ENCODE measurements at places on chromosomes 16 and 17.

DNA sequence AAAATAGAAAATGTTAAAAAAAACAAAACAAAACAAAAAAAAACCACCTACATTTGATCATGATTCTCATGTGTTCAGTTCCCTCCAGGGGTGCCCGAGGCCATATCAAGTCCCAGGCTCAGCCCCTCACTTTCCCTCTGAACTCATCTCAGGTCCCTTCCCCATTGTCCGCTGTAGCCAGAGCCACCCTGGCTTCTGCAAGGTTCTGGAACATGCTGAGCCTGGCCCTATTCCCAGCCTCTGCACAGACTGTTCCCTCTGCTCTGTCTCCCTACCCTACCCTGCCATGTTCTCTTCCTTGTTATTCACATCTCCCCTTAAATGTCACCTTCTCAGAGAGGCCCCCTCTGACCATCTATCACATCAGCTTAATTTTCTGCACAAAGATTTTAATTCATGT, 46.9 kb downstream of the TK2 start:
- DNase-seq: no peak

GRCh38 chr17:17177176-17177575, 29.0 kb downstream of the PLD6 start:
- no peak for DNase-seq

- no peak for DNase-seq
Observed at GRCh38 chr16:30085247-30085646, 6.5 kb downstream of the TBX6 start.

GRCh38 chr16:5873221-5873620, 775.6 kb upstream of the EEF2KMT start:
- DNase-seq: no peak

GRCh38 chr17:7034955-7035590, 742 bp upstream of the SLC16A13 start:
- DNase-seq: no peak
